ENCODE measurements at places on chromosomes 1 and 21.

GRCh38 chr1:184513966-184514365 is 127.1 kb downstream of the C1orf21 start:
- peak; percentile 5 for DNase-seq

DNA sequence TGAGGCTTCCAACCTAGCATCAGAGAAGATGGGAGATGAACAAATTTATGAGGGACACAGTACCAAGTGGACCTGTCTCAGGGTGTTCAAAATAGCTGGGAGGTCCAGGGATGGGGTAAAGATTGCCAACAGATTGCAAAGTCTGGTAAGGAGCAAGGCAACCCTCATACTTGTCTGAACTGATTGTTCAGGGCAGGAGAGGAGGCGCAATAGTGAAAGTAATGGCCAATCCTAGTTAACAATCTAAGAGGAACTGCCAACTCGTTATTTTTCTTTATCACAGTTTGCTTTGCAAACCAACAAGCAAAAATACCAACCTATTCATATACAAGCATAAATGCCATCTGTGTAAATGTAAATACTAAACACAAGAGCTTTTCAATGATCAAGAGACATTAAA is 78.4 kb upstream of the S1PR1 start:
- DNase-seq, result no peak

- DNase-seq, result no peak
Observed at GRCh38 chr1:218585511-218586184, 240.5 kb downstream of the TGFB2 start.

- DNase-seq, result no peak
Observed at GRCh38 chr1:233561708-233562426, 52.0 kb upstream of the KCNK1 start.

- no peak for DNase-seq
Observed at GRCh38 chr21:46600978-46601377, 3.9 kb downstream of the S100B start.

DNA sequence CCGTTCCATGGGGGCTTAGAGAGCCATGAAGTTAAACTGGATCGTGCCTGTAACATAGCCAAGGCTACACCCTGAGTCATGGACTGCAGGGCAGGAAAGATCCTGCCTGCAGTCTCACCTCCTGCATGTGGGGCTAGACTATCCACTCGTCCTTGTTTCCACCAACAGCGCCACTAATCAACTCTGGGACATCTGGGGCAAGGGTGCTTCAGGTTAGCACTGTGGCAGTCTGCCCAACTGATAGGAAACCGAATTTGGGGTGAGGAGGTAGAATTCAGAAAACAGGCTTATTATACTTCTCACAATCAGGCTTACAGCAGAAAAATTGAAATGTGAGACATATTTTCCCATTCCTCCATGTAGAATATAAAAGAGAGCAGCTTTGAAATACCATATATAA is 85.2 kb upstream of the ADAM30 start:
- DNase-seq, result no peak

- peak; percentile 91 for DNase-seq
Observed at GRCh38 chr1:37480125-37480466, 5.7 kb downstream of the ZC3H12A start.

DNA sequence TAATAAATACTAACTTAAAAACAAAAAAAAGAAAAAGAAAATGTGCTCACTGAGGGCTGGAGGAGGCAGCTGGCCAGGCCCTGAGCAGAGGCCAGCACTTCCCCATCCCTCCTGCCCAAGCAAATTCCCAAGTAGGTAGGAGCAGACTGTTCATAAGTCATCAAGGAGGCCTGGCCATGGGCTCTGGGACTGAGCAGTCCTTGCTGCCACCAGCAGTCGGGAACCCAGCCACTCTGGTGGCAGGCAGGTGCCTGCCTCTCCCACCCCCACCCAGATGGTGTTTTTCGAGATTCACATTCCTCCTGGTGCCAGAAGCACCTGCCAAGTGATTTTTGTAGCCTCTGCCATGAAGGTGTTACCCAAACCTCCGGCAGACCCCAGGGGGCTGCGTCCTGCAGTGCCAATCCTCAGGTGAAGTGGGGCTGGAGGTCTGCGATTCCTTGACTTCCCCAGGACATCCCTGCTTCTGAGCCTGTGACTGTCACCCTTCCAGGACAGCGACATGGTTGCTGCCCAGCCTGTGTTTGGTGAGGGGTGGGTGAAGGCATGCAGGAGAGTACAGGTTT is 204.2 kb upstream of the TMEM51 start:
- peak; percentile 41 for DNase-seq

DNA sequence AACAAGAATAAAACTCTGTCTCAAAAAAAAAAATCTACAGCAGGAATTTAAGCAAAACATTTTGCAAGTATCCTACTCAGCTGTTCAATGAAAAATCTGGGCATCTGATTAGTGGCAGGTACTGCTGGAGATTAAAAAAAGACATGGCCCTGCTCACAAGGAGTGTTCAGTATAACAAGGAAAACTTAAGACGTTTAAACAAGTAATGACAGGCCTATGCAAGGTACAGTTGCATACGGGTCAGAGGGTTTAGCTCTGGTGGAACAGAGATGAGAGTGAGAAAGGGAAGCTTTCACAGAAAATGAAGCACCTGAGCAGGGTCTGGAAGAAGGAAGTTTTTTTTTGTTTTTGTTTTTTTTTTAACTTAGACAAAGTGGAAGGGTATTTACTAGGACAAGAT is 23.0 kb downstream of the SNRNP40 start:
- DNase-seq, result no peak

- no peak for DNase-seq
Observed at GRCh38 chr1:48033495-48034045, 36.4 kb upstream of the TRABD2B start.

Measured in osteoblast (primary cell).